ENCODE measurements at places on chromosomes 13 and 19. TPM values are rescaled to one million over a fixed set of nuclear protein-coding genes. Genes with fewer than 3 reads are reported as not detected.
A peak's percentile ranks its signal among the peaks of the same experiment; 100 is the strongest.

The PIN1 gene
- 230 TPM for total RNA-seq

The B3GLCT gene
- 22.3 TPM for total RNA-seq

The PLPPR3 gene
- total RNA-seq: 1.1 TPM

The ZNF607 gene
- total RNA-seq: not detected

DNA sequence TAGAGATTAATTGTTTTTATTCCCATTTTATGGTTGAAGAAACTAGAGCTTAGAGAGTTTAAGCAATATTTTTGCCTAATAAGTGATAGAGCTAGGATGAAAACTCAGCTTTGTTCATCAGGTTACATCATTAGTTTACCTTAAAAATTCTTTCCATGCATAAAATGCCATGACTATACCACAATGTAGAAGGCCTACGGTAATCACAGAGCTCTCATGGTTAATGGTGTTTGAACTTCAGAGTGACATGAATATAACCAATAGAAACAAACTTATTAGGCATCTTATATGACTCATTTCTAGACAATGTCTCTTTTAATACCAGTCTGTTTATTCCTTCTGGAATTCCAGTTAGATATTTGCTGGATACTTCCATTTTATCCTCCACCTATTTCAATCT, 78.5 kb downstream of the FGF9 start:
- H3K4me1 ChIP-seq: peaks cover 24% of the 10 kb centered on the region
- no peaks in the 10 kb centered on the region for H3K36me3 ChIP-seq
- H3K27me3 ChIP-seq: no peaks in the 10 kb centered on the region
- H3K4me3 ChIP-seq: no peak overlapping the region
- peak; percentile 82 for DNase-seq

DNA sequence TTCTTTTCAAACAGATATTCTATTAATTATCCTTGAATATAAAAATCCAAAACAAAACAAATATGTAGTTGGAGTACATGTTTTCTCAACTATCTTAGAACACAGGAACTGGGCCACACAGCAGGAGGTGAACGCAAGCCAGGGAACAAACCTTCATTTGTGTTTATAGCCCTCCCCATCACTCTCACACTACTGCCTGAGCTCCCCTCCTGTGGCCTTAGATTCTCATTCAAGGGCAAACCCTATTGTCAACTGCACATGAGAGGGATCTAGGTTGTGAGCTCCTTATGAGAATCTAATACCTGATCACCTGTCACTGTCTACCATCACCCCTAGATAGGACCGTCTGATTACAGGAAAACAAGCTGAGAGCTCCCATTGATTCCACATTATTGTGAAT, 427.1 kb upstream of the PRR20A start:
- H3K27ac ChIP-seq: no peak overlapping the region
- H3K4me1 ChIP-seq: no peaks in the 10 kb centered on the region
- H3K4me3 ChIP-seq: no peak overlapping the region
- DNase-seq: no peak

DNA sequence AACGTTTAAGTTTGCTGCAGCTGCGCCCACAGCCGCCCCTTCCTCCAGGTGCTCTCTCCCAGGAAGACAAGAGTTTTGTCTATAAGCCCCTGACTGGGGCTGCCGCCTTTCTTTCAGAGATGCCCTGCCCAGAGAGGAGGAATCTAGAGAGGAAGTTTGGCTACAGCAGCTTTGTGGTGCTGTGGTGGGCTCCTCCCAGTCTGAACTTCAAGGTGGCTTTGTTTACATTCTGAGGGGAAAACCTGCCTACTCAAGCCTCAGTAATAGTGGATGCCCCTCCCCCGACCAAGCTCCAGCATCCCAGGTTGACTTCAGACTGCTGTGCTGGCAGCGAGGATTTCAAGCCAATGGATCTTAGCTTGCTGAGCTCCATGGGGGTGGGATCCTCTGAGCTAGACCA, 6.4 kb upstream of the ERICH6B start:
- no peak for DNase-seq
- no peaks in the 10 kb centered on the region for H3K4me1 ChIP-seq
- no peak overlapping the region for H3K4me3 ChIP-seq
- H3K27me3 ChIP-seq: peaks cover 13% of the 10 kb centered on the region
- H3K36me3 ChIP-seq: no peaks in the 10 kb centered on the region

The IRGC gene
- total RNA-seq: not detected

GRCh38 chr13:97627566-97627965, 193.6 kb downstream of the RAP2A start:
- no peaks in the 10 kb centered on the region for H3K36me3 ChIP-seq
- H3K4me3 ChIP-seq: no peak overlapping the region
- H3K27me3 ChIP-seq: no peaks in the 10 kb centered on the region
- no peak overlapping the region for H3K27ac ChIP-seq

The MIDN gene
- 7.2 TPM for total RNA-seq

- no peak overlapping the region for H3K4me3 ChIP-seq
- no peak for DNase-seq
- peaks cover 20% of the 10 kb centered on the region for H3K36me3 ChIP-seq
- H3K27ac ChIP-seq: no peak overlapping the region
- H3K4me1 ChIP-seq: peaks cover 10% of the 10 kb centered on the region
- H3K27me3 ChIP-seq: no peaks in the 10 kb centered on the region
These were observed 15.2 kb upstream of the STRN4 start for GRCh38 chr19:46761418-46761831.

DNA sequence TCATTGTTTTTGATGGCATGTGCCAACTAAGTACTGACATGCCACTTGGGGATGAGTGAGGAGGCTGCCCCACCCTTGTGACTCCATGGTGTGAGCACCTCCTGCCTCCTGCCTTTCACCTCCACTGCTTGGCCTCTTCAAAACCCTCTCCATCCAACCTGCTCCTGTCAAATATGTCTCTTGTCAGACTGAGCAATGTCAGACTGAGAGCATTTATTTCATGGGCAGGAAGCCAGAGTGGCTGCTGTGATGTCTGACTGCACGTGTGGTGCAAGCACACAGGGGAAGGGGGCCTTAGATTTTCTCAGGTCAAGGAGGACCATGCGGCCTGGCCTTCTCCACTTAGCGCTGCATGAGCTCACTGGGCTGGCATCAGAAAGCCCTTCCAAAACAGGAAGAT, 68.3 kb downstream of the STARD13 start:
- H3K4me1 ChIP-seq: peaks cover 66% of the 10 kb centered on the region
- no peaks in the 10 kb centered on the region for H3K27me3 ChIP-seq
- no peak for DNase-seq
- no peak overlapping the region for H3K4me3 ChIP-seq
- peaks cover 4% of the 10 kb centered on the region for H3K36me3 ChIP-seq

- peaks cover 23% of the 10 kb centered on the region for H3K4me1 ChIP-seq
- H3K27ac ChIP-seq: no peak overlapping the region
- no peak for DNase-seq
- peaks cover 8% of the 10 kb centered on the region for H3K36me3 ChIP-seq
- H3K4me3 ChIP-seq: no peak overlapping the region
These were observed 3.6 kb downstream of the FOXO1 start for GRCh38 chr13:40662866-40663265.

DNA sequence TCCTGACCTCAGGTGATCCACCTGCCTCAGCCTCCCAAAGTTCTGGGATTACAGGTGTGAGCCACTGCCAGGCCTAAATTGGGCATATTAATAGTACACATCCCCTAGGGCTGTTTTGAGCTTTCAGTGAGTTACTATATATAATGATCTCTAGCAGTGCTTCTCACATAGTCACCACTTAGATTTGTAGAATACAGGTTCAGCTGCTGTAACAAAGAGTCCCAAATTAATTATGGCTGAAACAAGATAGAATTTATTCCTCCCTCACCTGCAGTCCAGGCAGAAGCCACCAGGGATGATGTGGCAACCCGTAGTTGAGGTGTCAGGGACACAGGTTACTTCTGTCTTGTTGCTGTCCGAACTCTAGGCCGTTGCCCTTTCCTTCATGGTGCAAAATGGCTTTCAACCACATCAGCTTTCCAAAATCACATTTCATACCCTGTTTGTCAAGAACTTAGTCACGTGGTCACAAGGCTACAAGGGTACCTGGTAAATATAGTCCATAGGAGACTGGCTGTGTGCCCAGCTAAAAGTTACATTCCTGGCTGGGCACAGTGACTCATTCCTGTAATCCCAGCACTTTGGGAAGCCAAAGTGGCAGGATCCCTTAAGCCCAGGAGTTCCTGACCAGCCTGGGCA, 2.9 kb downstream of the PROSER3 start:
- peaks cover 42% of the 10 kb centered on the region for H3K36me3 ChIP-seq
- no peak for DNase-seq
- H3K4me3 ChIP-seq: no peak overlapping the region
- no peaks in the 10 kb centered on the region for H3K27me3 ChIP-seq
- no peak overlapping the region for H3K27ac ChIP-seq

- peaks cover 26% of the 10 kb centered on the region for H3K36me3 ChIP-seq
- no peak overlapping the region for H3K27ac ChIP-seq
- no peaks in the 10 kb centered on the region for H3K4me1 ChIP-seq
- H3K4me3 ChIP-seq: no peak overlapping the region
- H3K27me3 ChIP-seq: no peaks in the 10 kb centered on the region
These were observed 32.8 kb downstream of the PEPD start for GRCh38 chr19:33488826-33489225.

GRCh38 chr13:25166306-25166705, 5.8 kb downstream of the AMER2 start:
- no peak overlapping the region for H3K4me3 ChIP-seq
- no peak for DNase-seq
- H3K27me3 ChIP-seq: peaks cover 33% of the 10 kb centered on the region
- no peak overlapping the region for H3K27ac ChIP-seq
- peaks cover 4% of the 10 kb centered on the region for H3K4me1 ChIP-seq
